ENCODE measurements at places on chromosomes 6 and 20.

DNA sequence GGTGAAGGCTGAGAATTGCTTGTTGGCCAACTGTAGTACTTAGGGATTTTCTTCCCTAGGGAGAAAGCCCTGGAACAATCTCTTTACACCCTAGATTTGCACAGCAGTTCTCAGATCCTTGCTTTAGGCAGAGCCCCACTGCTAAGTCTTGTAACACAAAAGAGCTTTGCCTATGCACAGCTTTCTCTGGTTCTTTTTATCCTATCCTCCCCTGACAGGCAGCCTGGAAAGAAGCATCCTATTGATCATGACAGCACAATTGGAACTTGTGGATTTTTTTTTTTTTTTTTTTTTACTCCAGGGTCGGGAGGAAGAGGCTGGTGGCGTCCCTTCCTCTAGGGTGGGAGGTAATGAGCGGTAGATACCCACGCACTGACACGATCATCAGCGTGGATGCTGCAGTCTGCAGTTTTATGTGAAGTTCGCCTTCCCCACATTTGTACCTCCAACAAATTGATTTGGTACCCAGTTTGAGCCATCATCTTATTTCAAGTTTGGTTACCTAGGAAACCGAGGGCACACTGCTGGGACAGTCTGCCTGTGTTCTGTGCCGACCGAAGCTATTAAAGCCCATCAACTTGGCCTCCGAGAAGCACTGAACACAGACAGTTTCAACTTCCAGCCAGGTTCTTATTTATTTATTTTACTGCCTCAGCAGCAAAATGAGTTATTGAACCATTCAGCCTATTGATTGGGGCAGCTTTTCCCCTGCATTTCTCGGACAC is 110.1 kb downstream of the NRN1 start:
- DNase-seq, result no peak

DNA sequence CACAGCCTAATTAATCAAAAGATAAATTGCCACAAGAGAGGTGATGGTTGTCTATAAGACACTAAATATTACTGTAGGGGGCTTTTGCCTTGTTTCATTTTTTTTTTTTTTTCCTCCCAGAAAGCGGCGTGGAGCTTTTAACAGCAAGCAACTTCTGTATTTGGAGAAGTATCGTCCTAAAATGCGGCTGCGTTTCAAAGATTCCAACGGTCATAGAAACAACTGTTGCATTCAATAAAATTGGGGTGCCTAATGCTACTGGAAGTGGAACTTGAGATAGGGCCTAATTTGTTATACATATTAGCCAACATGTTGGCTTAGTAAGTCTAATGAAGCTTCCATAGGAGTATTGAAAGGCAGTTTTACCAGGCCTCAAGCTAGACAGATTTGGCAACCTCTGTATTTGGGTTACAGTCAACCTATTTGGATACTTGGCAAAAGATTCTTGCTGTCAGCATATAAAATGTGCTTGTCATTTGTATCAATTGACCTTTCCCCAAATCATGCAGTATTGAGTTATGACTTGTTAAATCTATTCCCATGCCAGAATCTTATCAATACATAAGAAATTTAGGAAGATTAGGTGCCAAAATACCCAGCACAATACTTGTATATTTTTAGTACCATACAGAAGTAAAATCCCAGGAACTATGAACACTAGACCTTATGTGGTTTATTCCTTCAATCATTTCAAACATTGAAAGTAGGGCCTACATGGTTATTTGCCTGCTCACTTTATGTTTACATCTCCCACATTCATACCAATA is 7.8 kb downstream of the LOC128125822 start:
- DNase-seq, result no peak

DNA sequence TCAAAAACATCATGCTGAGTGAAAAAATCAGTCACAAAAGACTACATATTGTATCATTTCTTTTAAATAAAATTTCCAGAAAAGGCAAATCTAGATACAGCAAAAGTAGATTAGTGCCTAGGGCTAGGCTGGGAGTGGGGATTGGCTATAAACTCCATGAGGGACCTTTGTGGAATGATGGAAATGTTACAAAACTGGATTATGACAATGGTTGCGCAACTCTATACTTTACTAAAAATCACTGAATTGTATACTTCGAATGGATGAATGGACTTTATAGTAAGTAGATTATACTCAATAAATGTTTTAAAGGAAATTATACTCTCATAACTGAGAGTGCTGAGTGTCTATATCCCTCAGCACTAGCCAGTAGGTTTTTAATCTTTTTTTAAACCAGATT is 4.3 kb downstream of the HMGN3 start:
- DNase-seq, result no peak

DNA sequence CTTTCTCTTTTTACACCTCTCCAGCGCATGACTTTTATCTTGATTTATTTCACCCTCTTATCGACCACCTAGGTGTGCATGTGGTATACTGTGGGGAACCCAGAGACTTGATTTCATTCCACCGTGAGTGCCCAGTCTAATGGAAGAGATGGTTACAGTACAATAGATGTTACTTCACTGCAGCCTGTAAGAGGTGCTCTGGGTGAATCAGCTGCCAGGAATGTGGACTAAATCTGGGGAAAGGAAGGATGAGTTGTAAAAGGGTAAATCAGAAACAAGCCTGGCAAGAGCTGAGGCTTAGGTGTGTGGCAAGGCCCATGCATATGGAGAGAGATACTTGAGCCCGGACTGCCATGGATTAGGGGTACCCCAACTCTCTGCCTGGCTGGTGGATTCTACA is 7.4 kb downstream of the STK35 start:
- peak; percentile 36 for DNase-seq

DNA sequence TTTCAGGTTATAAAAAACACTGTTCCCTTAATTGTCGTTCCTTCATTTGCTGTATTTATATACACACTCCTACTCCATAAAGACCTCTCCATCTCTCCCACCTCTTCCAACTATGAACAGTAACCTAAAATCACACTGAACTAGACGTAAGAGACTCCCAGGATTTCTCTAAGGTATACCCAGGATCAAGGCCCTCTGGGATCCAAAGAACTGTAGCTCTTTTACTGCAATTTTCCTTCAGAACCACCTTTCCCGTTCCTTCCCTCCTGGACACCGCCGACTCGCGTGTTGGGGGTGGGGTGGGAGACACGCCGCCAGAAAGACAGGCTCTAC is 680 bp downstream of the LATS1 start:
- no peak for DNase-seq

DNA sequence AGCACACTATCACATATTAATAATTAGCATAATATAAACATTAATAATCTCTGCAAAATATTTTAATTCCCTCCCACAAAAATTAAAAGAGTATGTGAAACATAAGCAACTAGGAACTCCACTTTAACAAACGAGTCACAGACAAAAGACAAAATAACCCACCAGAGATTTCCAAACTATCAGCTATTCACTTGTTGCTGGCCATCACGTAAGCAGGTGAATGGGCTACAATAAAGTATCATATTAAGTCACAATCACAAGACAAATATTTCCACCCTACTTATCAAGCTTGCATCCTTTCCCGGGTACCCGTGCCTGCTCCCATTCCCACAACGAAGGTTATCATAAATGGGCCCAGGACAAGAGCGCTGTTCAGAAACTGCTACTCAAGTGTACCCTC is 2.5 kb downstream of the HDAC2 start:
- DNase-seq, result no peak

DNA sequence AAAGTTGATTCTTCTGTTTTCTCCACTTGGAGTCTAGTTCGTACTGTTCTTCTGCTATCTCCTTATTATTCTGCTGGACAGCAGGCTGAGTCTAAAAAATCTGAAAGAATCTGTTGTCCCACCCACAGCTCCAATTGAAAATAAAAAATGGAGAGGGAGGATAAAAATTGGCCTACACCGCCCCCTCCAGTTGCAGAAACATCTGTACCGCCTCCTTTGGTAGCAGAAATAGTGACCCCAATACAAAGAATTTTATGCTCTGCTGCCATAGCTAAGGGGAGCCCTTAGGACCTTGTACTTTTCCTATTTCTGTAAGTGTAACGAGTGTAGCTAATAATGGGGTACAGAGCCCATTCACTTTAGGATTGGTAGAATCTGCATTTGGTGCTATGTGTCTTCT is 4.9 kb upstream of the FKBP1A start:
- DNase-seq, result no peak

GRCh38 chr6:85111481-85112011 is 338.3 kb upstream of the NT5E start:
- DNase-seq, result no peak

- DNase-seq, result no peak
Observed at GRCh38 chr20:2135013-2135412, 33.4 kb downstream of the STK35 start.

Data from skeletal muscle cell (primary cell).